Fibroblast of upper back skin (primary cell): ENCODE measurements at places on chromosomes 12 and 14.

GRCh38 chr14:32018391-32019092 lies 58.6 kb upstream of the ARHGAP5 start:
- no peak for DNase-seq

DNA sequence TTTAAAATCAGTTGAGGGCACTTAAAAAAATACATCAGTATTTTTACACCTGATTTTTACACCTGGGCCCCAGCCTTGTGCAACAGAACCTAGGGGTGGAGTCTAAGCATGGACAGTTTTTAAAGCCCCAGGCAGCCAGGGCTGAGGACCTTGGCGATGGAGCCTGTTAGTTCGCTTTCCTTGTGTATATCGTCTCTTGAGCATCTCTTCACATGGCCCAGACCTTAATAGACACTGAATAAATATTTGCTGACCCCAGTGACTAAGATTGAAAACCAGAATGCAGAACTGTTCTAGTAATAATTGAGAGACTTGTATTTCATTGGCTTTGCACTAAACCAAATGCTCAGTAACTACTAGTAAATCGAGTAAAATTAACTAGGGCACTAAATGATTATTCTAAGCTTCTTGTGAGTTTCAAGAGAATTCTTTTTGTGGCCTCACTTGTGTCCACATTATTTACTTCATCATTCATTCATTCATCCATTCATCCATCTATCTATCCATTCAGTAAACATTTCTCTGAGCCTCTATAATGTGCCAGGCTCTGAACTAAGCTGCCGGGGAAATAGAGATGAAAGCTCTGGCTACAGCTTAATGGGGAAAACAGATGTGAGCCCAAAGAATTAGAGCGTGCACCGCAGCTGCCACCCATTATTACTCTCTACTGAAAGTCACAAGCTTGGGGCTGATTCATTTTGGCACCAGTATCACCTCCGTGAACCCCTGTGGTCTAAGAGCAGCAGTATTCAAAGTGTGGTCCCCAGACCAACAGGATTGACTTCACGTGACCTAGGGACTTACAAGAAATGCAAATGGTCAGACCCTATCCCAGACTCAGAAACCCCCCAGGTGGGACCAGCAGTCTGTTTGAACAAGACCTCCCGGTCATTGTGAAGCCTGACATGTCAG lies 30.7 kb upstream of the BCL7A start:
- DNase-seq = peak; percentile 53

DNA sequence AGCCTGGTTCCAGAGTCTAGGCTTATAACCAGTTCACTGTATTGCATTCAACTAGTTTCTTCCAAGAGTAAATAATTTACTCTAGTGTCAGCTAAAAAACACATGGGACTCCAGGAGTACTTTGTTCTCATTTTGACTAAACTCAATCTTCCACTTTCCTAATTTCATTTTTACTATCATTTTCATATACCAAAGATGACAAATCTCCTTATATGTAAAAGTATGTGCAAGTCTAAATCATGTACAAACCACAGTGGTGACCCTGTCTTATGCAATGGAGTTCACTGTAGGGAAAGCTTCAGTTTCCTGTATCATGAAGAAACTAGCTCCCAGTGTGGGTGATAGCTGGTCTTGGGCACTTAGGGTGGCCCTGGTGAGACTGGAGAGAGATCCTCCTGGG lies 151.6 kb downstream of the HELB start:
- peak; percentile 13 for DNase-seq

DNA sequence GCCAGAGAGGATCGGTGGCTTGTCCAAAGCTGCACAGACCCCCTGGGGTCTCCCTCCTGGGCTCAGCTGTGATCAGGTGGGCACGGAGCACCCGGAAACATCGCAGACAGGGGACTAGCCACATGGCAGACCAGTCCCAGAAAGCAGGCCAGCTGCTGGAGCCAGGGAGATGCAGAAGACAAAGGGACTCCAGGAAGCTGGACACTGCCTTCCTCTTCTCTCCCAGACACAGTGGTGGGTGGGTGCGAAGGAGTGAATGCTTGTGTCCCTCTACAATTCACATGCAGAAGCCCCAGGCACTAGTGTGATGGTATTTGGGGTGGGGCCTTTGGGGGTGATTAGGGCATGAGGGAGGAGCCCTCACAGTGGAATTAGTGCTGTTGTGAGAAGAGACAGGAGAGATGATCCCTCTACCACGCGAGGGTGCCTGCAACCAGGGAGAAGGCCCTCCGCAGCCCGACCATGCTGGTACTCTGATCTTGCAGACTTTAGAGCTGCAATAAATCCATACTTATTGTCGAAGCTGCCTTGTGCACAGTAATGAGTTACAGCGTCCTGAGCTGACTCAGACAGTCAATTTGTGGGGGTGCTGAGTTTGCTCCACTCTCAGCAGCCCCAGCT lies 95.2 kb downstream of the CALM1 start:
- no peak for DNase-seq
